ENCODE measurements at places on chromosomes 6 and 20. TPM values are rescaled to one million over a fixed set of nuclear protein-coding genes. Genes with fewer than 3 reads are reported as not detected.

The PROCR gene
- total RNA-seq = 136 TPM

The GLP1R gene
- total RNA-seq = not detected

The IP6K3 gene
- total RNA-seq = not detected

The GTSF1L gene
- total RNA-seq = not detected

The OR12D3 gene
- not detected for total RNA-seq

The WFDC10B gene
- not detected for total RNA-seq

The APOM gene
- total RNA-seq = 0.59 TPM

The GPR6 gene
- not detected for total RNA-seq

The PGK2 gene
- not detected for total RNA-seq

The CTAGE9 gene
- not detected for total RNA-seq

The OR2W1 gene
- total RNA-seq = not detected

The BMP6 gene
- total RNA-seq = 4.7 TPM

The ZBTB12 gene
- total RNA-seq = 1.8 TPM

The PGC gene
- not detected for total RNA-seq

The ABHD16B gene
- not detected for total RNA-seq
